GOT3 (cell line): ENCODE measurements at places on chromosomes 4 and X.

- DNase-seq = no peak
Measured at GRCh38 chr4:2866891-2867290, 23.2 kb downstream of the ADD1 start.

- DNase-seq = no peak
Measured at GRCh38 chr4:70371987-70372386, 10.9 kb upstream of the SMR3B start.

DNA sequence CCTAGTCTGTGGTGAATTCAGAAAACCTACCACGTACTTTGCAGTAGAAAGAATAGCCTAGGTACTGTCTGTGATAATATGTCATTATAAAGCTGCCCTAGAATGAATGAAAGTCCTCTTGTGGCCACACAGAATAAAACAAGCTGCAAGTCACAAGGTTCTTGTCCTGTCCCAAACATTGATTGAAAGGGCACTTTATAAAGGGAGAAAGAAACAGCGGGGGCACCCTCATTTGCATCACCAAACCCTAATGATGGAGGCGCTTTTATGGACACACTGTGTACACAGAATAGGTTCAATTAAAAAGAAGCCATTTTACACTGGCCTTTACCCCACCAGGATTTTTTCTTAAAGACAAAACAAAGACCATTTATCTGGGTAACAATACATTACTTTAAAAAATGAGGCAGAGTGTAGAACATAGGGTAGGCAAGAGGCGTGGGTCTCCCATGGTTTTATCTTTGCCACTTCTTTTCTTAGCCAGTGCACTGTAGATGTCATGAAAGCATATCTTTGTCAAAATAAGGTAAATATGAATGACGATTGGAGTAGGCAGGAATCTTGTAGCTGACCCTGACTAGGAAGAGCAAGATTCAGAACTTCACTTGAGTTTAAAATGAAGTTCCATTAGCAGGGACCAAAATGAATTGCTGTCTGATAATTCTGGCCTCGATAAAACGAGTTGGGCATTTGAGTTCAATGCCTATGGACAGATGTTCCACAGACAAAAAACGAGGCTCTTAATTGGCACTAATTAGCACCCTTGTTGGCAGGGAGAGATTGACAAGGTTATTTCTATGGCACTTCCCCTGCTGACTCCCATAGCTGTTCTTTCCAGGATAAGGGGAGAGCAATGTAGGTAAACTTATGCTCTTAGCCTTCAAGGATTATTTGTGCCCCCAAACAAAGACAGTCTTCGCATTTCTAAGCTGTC lies 365.1 kb downstream of the AFF2 start:
- DNase-seq = no peak

- DNase-seq = no peak
Measured at GRCh38 chr4:120070196-120070595, 3.5 kb upstream of the MAD2L1 start.

- DNase-seq = no peak
Measured at GRCh38 chr4:103008875-103009729, 10.4 kb downstream of the SLC9B1 start.

GRCh38 chrX:50920132-50920531 lies 9.6 kb downstream of the BMP15 start:
- DNase-seq = no peak

GRCh38 chr4:99234331-99235010 lies 15.4 kb upstream of the ADH6 start:
- DNase-seq = no peak

DNA sequence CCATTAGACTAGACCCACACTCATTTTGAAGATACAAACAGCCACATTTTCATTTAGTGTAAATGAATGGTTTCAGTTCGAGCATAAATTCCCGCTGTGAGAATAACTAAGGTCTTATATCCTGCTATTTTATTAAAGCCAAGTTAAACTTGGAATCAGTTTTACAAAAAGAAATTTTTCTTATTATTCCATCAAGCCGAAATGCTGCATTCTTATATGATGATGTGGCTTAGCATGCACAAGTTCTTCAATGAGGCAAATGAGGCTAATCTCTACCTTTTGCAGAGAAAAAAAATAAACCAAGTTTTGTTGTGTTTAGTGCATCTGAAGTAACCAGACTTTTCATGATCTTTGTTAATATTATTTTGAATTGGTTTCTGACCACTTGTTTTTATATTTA lies 953.9 kb upstream of the PCDH10 start:
- no peak for DNase-seq

DNA sequence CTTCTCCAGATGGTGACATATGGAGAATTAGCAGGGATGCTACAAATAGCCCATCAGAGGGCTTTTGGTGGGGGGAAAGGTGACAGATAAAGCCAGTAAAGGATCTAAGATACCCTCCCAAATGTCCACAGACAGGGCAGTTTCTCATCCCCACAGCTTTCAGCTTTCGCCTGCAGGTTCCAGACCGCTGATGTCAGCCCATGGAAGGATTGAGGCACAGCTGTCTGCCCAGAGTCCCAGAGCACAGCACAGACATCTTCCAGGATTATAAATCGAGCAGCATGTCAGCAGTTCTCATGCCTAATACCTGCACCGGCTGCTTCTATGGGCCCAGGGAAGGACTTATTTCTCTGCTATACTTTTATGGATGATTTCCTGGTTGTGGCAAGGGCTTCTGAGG lies 96.7 kb upstream of the MXRA5 start:
- DNase-seq = no peak

DNA sequence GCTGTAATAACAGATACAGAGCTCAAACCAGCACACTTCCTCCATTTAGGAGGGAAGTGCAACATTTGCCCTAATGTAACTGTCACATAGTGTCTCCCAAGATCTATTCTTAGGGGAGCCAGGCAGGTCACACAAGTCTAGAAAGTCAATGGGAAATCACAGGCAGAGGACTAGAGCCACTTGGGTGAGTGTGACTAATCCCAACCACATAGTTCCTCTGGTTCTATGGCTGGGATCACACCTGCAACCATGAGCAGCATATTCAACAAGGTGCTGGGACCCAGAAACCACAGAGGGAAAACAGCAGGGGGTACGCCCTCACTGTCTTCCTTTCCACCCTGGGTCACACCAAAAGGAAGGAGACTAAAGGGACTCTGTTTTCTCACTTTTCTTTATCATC lies 66.8 kb upstream of the TACR3 start:
- no peak for DNase-seq

DNA sequence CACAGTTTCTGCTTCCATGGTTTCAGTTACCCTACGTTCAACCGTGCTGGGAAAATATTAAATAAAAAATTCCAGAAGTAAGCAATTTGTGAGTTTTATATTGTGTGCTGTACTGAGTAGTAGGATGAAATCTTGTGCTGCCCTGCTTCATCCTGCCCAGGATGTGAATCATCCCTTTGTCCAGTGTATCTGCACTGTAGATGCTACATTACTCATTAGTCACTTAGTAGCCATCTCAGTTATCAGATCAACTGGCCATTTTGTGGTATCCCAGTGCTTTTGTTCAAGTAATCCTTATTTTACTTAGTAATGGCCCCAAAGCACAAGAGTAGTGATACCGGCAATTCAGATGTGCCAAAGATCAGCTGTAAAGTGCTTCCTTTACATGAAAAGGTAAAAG lies 97.9 kb downstream of the COX18 start:
- no peak for DNase-seq

GRCh38 chrX:17007134-17007768 lies 60.8 kb downstream of the REPS2 start:
- no peak for DNase-seq

GRCh38 chr4:7722766-7723387 lies 216.8 kb downstream of the AFAP1 start:
- no peak for DNase-seq

DNA sequence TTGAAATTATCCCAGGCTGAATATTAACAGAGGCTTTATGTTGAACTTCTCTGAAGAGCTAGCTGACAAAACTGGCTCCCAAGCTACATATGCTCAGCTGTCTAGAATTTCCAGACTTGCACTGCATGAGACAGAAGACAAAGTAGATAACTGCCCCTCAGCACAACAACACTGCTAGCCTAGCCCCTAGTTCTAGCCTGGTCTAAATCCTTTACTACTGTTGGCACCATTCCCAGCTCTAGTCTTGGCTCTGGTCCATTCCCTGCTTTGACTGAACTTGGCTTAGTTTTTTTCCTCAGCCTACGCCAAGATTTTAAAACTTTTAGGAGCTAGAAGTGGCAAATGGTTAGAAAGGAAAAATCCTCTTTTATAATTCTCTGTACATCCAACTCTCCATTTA lies 7.6 kb upstream of the OPHN1 start:
- no peak for DNase-seq

DNA sequence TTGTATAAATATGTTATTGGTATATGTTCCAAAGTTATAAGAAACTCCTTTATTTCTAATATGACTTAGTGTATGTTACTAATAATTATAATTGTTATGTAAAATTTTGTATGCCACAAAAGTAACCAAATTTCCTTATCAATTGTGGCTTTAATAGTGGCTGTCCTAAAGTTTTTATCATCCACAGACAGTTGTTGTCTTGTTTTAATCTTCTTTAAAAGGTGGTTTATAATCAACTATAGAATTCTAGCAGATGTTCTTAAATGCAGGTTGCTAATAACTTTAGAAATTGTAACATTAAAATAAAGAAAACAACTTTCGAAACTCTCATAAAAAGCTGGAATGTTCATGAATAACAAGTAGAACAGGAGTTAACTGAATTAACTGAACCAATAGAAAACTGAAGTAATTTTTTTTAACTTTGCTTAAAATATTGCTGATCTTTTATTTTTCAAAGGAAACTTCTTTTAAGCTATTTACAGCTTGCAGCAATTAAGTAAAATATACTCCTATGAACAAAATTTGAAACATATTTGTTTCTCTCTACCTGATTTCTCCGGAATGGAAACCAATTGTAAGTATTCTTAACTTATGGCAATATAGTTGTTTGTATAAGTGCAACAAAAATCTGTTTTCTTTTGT lies 24.3 kb downstream of the HSD17B11 start:
- no peak for DNase-seq

- DNase-seq = no peak
Measured at GRCh38 chrX:107769581-107770317, 5.8 kb downstream of the TSC22D3 start.
